Uterus (tissue), 4 donors: ENCODE measurements at places on chromosomes 5 and 9. TPM values are rescaled to one million over a fixed set of nuclear protein-coding genes. Genes with fewer than 3 reads are reported as not detected.

Gene SKP2
- 5.9 TPM for total RNA-seq

Gene PCDHGB6
- 3.1 TPM for total RNA-seq

Gene BASP1
- 21.5 TPM for total RNA-seq

Gene BHMT
- total RNA-seq: not detected

Gene RFK
- 31.0 TPM for total RNA-seq
